IMR-90 (cell line): ENCODE measurements at places on chromosomes 7 and 10. TPM values are rescaled to one million over a fixed set of nuclear protein-coding genes. Genes with fewer than 3 reads are reported as not detected.
A peak's percentile ranks its signal among the peaks of the same experiment; 100 is the strongest.

DNA sequence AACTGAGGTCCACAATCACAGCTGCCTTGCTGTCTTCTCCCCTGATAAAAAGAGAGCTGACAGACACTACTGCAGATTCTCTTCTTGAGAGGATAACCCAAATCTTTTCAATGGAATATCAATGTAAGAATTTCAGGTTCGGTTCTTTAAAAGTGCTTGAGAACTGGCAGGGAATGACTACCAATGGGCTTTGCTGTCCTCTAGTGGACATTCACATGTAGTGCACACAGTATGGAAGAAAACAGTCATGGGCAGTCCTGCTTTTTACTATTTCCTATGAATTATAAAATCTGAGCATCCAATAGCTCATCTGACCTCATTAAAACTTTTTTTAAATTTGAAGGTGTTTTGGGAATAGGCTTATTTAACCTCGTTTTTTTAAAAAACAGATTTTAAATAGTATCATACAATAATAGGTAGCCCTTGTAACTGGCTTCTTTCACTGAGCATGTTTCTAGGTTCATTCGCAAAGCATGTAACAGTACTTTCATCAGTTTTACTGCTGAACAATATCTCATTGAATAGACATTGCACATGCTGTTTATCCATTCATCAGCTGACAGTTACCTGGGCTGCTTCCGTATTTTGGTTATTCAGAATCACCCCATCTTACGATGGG, 18.3 kb downstream of the FZD9 start:
- DNase-seq: peak; percentile 74

DNA sequence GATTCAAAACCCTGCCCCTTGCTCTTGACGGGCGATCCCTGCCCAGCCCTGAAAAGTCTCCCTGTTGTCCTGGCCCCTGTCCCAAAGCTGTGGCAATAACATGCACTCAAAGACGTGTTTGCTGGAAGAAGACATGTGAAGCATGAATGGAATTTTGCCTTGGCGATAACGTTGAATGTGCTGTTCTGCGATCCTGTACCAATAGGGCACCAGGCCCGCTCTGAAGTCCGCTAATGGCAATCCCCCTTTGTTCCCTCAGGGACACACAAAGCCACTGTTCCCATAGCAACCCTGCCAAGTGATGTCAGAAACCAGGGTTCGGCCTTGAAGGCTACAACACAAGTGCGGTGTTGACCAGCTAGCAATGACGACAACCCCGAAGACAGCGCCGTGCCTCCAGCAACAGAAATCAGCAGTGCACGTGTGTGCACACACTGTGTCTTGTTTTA, 284.6 kb downstream of the KLF6 start:
- peak; percentile 90 for DNase-seq

The LRRD1 gene
- 0.02 TPM in 1 of 2 replicates, not detected in the other for polyA plus RNA-seq

- no peak for DNase-seq
These were observed 386.5 kb upstream of the ANKRD30A start for GRCh38 chr10:36738738-36739431.

The HOXA6 gene
- polyA plus RNA-seq: 1.8 and 2.1 TPM in 2 replicates

DNA sequence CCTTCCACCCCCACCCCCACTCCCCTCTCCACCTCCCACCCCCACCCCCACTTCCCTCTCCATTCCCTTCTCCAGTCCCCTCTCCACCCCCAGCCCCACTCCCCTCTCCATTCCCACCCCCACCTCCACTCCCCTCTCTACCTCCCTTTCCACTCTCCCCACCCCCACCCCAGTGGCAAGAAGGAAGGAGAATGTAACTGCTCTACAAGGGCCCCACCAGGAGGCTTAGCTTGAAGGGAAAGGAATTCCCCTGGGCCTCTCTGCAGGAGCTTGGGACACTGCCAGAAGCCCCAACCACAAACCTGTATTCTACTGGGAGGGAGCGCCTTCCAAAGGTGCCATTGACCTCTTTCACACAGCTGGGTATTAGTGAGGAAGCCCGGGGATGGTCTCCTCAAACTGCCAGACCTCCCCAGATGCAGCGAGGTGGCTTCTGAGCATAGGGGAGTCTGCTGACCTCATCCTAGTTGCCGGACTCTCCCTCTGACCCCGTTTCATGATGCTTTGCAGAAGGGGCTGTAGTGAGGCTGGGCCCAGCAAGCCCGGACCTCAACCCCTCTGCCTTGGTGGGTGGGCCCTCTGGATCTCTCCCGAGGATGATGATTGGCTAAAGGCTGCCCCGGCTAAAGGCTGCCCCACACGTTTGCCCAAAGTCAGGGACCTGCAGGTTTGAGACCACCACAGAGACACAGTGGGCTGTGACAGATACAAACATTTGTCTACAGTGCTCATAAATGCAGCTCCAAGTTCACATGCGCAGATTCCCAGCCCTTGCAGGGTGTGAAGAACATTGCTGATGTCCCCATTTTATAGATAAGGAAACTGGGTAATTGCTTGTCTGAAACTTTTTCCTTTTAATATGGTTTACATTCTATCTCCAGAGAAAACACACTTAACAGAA, 2.9 kb downstream of the DEPP1 start:
- peak; percentile 76 for DNase-seq

- no peak for DNase-seq
These were observed 87.9 kb downstream of the EBF3 start for GRCh38 chr10:129875993-129876726.

GRCh38 chr7:111160297-111160696, 69.4 kb downstream of the LRRN3 start:
- DNase-seq: no peak

DNA sequence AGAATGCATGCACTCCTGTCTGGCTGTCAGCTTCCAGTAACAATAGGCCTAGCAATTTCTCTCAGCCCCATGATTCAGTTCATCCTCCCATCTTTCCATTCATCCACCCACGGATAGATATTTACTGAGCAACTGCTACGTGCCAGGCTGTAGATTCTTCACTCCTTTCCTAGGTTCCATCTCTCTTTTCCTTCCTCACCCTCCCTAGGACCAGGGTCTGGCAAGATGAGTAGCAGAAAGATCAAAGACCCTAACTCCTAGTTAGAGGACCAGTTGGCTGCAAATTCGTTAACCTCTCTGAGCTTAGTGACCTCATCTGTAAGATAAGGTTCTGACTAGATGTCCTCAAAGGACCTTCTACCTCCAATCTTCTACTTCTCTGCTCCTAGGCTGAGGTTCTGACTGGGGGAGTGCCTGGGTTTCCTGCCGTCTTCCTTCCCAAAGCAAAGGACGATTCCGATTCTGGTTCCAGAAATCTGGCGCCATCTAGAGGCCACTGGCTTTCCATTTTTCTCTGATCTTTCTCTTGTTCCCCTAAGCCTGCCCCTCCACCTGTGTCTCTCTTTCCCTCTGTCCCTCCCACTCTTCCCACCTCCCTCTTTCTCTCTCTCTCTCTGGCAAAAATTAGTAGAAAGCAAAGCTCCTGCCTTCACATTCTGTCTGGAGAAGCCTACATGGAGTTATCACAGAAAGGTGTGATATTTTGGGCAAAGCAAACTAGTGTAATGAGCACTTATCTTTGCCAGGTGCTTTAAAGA, 26.2 kb downstream of the TBATA start:
- peak; percentile 66 for DNase-seq

- no peak for DNase-seq
These were observed 432.7 kb upstream of the VSTM2A start for GRCh38 chr7:54109501-54109900.

The RGR gene
- polyA plus RNA-seq: not detected in 2 replicates

DNA sequence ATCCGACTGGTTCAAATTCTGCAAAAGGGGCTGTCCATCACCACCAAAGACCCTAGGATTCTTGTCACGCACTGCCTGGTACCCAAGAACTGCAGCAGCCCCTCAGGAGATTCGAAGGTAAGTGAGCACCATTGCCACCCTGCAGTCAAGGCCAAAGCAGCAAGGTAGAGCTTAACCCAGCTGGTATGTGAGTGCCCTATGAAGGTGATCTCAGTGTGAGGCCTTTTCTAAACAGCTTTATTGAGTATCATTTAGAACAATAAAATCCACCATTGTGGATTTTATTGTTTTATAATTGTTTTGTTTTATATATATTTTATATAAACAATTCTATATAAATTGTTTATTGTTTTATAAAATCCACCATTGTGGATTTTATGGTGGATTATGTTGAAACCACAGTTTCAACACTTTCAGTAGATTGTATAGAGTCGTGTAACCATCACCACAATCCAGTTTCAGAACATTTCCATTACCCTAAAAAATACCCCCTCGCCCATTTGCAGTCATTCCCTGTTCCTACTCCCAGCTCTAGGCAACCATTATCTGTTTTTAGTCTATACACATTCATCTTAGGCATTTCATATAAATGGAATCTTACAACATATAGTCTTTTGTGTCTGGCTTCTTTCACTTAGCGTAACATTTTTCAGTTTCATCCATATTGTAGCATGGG, 20.1 kb upstream of the CALU start:
- no peak for DNase-seq

GRCh38 chr10:27568196-27569175, 64.4 kb downstream of the RAB18 start:
- DNase-seq: no peak

- DNase-seq: peak; percentile 14
These were observed 255.6 kb upstream of the HABP2 start for GRCh38 chr10:113297226-113297625.

GRCh38 chr7:920351-921070, 34.0 kb downstream of the ADAP1 start:
- DNase-seq: no peak

The C10orf143 gene
- polyA plus RNA-seq: 0.60 and 0.66 TPM in 2 replicates

The GSTO2 gene
- polyA plus RNA-seq: 1.1 and 1.4 TPM in 2 replicates

The NRG3 gene
- not detected in 2 replicates for polyA plus RNA-seq

The PBLD gene
- 2.3 and 3.3 TPM in 2 replicates for polyA plus RNA-seq

DNA sequence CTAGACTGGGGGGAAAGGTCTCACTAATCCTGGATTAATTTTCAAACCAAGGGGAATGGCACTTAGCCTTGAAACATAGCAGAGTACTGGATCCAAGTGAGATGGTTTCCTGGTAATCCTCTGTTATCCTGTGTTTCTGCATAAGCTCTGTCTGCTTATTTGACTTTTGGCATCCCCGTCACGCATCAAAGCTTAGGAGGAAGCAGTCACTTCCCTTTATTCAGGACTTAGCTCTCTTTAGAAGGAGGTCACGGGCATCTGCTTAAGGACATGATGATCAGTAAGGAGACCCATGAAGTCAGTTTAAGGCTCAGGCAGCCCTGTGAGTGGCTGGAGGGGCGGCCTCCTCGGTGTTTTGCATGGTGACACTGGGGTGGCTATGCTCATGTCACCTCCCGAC, 30.0 kb downstream of the TSPAN15 start:
- DNase-seq: no peak

- DNase-seq: no peak
These were observed 588.0 kb downstream of the CALN1 start for GRCh38 chr7:71824006-71824760.

GRCh38 chr7:139674341-139674740, 103.5 kb downstream of the HIPK2 start:
- DNase-seq: no peak

- no peak for DNase-seq
These were observed 148.9 kb downstream of the ARID5B start for GRCh38 chr10:62050346-62050892.

DNA sequence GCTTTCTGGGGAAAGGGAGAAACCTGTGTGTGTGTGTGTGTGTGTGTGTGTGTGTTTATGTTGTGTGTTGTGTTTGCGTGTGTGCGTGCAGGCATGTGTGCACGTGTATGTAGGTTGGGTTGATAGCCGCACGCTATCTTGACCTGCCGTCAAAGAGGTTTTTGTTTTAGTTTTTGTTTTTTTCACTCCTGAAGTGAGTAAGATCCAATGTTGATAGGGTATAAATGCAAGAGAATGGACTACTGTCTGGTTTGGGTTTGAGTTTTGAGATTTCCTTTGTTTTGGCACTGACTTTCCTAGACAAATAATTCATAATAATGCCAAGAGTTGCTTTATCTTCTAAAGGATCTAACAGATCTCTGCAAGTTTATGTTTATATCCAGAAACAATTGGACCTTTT, 27.8 kb downstream of the POU6F2 start:
- no peak for DNase-seq

DNA sequence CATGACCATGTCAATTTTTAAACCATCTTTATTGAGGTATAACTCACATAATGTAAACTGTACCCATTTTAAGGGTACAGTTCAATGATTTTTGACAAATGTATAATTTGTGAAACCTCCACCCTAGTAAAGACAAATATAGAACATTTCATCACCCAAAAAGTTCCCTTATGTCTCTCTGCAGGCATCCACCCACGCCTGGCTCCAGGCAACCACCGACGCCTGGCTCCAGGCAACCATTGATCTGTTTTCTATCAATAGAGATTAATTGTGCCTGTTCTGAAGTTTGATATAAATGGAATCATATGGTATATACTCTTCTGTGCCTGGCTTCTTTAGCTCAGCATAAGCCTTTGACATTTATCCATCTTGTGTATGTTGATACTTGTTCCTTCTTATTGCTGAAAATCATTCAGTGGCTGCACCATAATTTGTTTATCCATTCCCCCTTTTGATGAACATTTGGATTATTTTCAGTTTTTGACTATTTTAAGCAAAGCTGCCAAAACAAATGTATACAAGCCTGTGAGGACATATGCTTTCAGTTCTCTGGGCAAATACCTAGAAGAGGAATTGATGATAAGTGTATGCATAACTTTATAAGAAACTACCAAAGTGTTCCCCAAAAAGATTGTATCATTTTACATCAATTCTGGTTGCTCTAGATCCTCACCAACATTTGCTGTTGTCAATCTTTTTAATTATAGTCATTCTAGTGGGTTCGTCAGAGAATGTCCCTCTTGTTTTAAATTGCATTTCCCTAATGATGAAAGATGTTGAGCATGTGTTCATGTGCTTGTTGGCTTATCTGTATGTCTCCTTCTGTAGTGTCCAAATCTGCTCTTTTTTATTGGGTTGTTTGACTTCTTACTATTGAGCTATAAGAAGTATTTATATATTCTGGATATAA, 55.7 kb upstream of the HECTD2 start:
- no peak for DNase-seq

The STEAP1 gene
- polyA plus RNA-seq: 5.2 and 5.5 TPM in 2 replicates

- DNase-seq: no peak
These were observed 45.4 kb downstream of the C10orf143 start for GRCh38 chr10:130065251-130065650.

The DPP6 gene
- not detected in 2 replicates for polyA plus RNA-seq

DNA sequence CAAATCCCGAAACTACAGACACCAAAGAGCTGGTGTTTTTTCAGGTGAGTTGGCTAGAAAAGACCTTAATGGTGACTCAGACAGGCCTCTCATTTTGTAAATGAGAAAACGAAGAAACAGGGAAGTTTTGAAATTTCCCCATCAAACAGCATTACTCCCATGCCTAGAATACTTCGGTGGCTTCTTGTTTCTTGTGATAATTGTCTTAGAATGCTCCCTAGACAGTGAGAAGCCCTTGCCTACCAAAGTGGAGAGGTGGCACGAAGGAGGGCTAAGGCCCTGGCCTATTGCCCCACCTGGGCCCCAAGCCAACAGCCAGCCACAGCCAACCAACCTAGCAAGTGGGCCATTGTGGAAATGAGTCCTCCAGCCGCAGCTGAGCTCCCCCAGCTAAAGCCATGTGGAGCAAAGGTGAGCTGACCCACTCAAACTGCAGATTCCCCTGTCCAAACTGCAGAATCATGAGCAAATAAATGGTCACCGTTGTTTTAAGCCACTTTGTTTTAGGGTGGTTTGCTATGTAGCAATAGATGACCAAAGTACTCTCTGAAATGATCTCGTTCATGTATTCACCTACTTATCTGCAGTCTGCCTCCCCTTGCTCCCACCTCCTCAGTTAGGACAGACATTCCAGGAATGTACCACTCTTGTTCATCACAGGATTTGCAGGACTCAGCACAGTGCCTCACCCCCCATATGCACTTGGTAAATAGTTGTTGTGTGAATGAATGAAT, 97.7 kb upstream of the FGFR2 start:
- no peak for DNase-seq

GRCh38 chr10:47311932-47312662, 10.2 kb upstream of the GDF2 start:
- DNase-seq: peak; percentile 67

The AFAP1L2 gene
- 0.10 and 0.22 TPM in 2 replicates for polyA plus RNA-seq

The CARD11 gene
- 0.26 and 0.53 TPM in 2 replicates for polyA plus RNA-seq

The TUBB8 gene
- 0.04 and 0.07 TPM in 2 replicates for polyA plus RNA-seq
